ENCODE measurements at places on chromosomes 6 and 20. TPM values are rescaled to one million over a fixed set of nuclear protein-coding genes. Genes with fewer than 3 reads are reported as not detected.

The LY6G6D gene
- total RNA-seq = not detected

The CSE1L gene
- 136 TPM for total RNA-seq

GRCh38 chr6:131117878-131118277 is 17.4 kb upstream of the AKAP7 start:
- DNase-seq = no peak

DNA sequence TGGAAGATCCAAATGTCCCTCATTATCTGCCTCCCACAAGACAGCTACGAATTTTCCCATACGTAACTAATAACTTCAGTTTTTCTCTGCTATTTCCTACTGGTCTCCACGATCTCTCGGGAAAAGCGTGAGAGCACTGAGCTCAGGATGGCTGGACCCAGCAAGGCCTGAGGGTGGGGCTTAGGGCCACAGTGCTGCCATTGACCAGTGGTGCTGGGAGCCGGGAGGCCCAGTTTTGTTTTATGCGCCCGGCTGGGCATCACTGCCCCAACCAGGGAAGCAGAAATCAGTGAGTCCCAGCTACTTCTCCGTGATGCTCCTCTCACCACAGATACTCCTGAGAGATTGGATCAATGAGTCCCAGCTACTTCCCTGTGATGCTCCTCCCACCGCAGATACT is 238.4 kb downstream of the LY86 start:
- no peak for DNase-seq

- peak; percentile 87 for DNase-seq
These were observed 169.7 kb upstream of the TNFAIP3 start for GRCh38 chr6:137697267-137697938.

- no peak for DNase-seq
These were observed 105.5 kb downstream of the SYNE1 start for GRCh38 chr6:152531659-152532058.
